Retinal pigment epithelial cell (primary cell): ENCODE measurements at places on chromosomes 1 and 21.

DNA sequence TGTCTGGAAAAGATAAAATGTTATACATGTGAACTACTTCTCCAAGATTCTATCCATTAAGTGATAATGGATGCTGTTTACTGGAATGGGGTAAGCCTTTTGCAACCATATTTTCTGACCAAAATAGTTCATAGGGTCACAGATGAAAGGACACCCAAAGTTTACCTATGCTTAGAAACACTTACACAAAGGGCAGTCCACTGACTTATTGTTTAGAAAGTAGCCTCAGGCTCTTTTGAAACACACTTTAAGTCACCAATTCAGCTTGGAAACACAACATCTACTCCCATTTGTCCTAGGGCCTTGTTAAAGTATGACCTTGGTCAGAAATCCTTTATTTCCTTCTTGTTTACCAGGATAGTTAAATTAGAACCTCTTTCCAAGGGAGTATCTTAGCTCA is 28.7 kb upstream of the VTCN1 start:
- DNase-seq, result no peak

DNA sequence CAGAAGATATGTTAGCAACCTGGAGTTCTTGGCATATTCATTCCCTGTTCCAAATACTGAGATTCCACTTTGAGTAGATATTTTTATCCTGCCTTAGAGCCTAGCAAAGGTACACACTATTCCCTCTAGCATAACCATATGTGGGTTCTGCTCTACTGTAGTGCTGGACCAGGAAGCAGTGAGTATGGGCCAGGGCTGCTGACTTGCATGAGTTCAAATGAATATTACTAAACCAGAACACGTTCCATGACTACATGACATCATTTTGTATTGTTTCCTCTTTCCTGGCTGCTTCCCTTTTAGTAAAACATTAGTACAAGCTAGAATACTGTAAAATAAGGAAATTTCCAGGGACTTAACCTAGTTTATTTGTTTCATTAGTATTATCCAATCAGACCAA is 41.1 kb downstream of the TNFSF18 start:
- DNase-seq, result no peak

DNA sequence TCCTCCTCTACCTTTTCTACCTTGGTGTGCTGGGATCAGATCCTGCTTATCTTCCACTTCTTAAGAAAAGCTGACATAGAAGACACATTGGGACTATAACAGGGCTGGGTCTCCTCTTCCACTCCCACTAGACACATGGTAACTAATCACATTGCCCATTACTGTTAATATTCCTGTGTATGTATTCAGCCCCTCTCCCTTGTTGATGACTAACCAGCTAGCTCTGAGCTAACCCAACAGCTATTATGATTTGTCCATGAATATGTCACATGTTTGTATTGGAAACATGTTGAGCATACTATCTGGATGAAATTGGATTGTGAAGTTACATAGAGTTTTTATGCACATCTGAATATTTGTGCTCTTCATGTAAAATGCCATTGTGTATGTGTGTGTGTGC is 52.9 kb downstream of the MPZL1 start:
- no peak for DNase-seq

DNA sequence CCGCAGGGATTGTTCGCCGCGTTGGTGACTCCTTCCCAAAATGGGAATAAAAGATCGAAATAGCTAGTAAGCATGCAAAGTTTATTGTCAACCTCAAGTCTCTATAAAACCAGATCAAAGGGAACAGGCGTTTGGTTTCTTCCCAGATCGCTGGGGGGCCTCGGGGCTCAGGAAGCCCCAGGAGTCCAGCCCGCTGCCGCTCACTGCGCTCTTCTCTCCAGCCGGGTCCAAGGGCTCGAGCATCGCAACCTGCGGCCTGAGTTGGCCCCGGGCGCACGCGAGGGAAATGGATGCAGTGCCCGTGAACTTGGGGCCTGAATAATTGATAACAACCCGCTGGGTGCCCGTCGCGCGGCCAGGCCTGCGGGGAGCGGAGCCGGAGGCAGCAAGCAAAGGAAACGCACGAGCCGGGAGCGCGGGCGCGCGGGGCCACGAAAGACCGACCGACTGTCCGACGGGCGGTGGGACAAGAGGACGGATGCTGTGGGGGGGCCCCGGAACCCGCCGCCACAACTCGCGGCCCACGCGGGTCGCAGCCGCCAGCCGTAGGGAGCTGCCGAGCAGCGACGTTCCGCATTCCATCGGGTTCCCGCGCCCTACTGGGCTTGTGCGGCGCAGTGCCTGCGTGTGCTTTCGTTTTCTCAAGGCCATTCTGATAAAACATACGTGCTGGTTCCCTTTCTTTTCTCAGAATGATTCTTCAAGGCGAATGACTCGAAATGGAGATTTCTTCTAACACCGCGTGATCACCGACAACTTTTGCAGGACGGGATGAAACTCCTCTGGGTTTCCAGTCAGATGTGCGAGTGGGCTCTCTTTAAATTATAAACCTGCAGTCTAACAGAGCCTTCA is 14.0 kb upstream of the ALX3 start:
- DNase-seq, result no peak

DNA sequence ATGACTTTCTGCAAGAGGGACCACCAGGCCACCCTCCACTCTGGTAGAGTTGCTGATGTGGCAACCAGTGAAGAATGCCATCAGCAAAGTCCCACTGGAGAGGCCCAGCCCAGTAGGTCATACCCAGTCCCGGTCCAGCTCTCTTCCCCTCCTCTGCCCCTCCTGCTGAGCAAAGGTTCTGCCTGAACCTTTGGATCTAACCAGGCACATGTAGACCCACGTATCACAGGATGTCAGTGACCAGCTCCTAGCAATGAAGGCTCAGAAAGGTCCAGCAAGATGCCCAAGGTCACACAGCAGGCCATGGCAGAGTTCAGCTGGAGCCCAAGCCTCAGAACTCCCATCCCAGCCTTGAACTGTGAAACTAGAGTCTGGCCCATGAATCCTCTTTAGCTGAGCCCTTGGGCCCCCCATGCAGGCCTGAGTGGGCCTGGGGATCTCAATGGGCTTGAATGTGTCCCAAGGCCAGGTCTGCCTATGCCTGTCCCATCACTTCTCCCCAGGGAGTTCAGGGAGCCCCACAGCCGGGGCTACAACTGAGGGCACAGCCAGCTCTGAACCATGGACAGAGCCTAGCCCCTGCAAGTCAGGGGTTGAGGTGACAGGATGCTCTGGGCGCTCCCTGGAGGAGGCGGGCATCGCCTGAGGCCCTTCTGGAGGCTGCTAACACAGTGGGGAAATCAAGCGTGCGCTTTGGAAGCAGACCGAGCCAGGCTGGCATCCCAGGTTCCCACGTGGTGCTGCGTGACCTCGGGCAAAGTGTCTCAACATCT is 21.4 kb upstream of the PADI1 start:
- no peak for DNase-seq
